AML-193 (cell line): ENCODE measurements at places on chromosomes 6 and 20.

DNA sequence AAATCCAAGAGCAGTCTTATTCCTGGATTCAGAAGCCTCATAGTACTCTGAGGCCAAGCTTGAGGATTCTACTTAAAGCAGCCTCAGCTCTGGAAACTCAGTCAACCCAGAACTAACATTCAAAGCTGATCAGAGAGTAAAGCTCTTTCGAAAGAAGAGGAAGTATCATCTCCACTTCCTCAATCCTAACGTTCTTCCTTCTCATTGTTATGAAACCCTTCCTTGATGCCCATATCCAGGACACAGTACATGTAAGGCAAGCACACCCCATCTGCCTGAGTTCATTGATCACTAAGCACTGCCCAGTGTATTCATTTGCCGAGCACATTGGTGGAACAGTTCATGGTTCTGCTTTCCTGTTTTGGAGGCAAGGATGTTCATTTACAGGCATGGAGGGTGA lies at the start of gene IPCEF1:
Gene IPCEF1 (minus strand): TSS at position 114 of the 400 bp plus-strand sequence. CDS start 90,856 bp downstream, outside the sequence.
- peak; percentile 98 for DNase-seq

GRCh38 chr20:35404614-35405259 lies 7.0 kb downstream of the UQCC1 start:
- no peak for DNase-seq

GRCh38 chr20:24506146-24506545 lies 36.7 kb downstream of the SYNDIG1 start:
- DNase-seq, result no peak

- DNase-seq, result no peak
These were observed 98.1 kb downstream of the ZNF217 start for GRCh38 chr20:53495398-53496092.

DNA sequence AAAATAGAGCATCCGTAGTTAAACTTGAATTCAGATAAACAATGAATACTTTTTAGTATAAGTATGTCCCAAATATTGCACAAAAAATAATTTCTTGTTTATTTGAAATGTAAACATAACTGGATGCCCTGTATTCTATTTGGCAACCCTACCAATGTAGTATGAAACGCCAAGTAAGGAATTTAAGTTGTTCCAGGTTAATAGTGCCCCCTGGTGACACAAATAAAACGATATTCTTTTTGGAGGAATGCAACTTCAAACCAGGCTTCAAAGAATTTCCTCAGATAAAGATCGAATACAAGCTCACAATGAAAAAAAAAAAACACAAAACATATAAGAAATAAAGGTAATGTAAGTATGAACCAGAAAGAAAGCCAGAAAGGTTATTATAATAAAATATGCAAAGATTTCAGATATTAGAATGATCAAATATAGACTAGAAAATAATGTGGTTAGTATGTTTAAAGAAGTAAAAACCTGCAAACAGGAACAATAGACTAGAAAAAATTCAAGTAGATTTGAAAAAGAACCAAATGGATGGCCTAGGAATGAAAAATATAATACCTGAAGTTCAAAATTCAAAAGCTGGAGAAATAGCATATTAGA lies 18.4 kb upstream of the AKAP7 start:
- peak; percentile 64 for DNase-seq
